ENCODE measurements at places on chromosomes 12 and 14. TPM values are rescaled to one million over a fixed set of nuclear protein-coding genes. Genes with fewer than 3 reads are reported as not detected.

GRCh38 chr12:11652351-11653040 is 3.0 kb downstream of the ETV6 start:
- DNase-seq = no peak

CCDC196 gene
- polyA plus RNA-seq = 0.22 TPM

TPPP2 gene
- polyA plus RNA-seq = 4.3 TPM

RALGAPA1 gene
- 39.0 TPM for polyA plus RNA-seq

ARF6 gene
- 89.9 TPM for polyA plus RNA-seq

GRCh38 chr12:64678248-64678647 is 68.0 kb downstream of the RASSF3 start:
- DNase-seq = no peak

DNA sequence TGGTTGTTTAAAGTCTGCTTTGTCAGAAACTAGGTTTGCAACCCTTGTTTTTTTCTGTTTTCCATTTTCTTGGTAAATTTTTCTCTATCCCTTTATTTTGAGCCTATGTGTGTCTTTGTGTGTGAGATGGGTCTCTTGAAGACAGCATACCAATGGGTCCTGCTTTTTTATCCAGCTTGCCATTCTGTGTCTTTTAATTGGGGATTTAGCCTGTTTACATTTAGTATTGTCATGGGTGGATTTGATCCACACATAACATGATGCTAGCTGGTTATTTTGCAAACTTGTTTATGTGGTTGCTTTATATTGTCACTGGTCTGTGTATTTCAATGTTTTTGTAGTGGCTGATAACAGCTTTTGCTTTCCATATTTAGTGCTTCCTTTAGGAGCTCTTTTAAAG is 17.2 kb upstream of the ART4 start:
- no peak for DNase-seq

RPS6KA5 gene
- polyA plus RNA-seq = 7.7 TPM

OR4L1 gene
- not detected for polyA plus RNA-seq

ALDH1L2 gene
- polyA plus RNA-seq = 1.2 TPM
